ENCODE measurements at places on chromosomes 2 and 18. TPM values are rescaled to one million over a fixed set of nuclear protein-coding genes. Genes with fewer than 3 reads are reported as not detected.

Gene MBD5
- total RNA-seq: 26.6 TPM

Gene STPG4
- total RNA-seq: 0.31 TPM

Gene CDCA7
- 7.3 TPM for total RNA-seq

Gene ZNF892
- total RNA-seq: 3.6 TPM

Gene CHMP1B
- 83.2 TPM for total RNA-seq

Gene PRKCE
- 70.9 TPM for total RNA-seq

Gene SULT1C2
- not detected for total RNA-seq

Gene SPATA3
- total RNA-seq: not detected

Gene IL1A
- total RNA-seq: 0.32 TPM

Gene IAH1
- total RNA-seq: 35.8 TPM

Gene CYB5A
- total RNA-seq: 92.3 TPM

Gene DNAH6
- total RNA-seq: not detected

Gene MYO7B
- 0.06 TPM for total RNA-seq

Gene BARD1
- 13.0 TPM for total RNA-seq

Gene MPP4
- total RNA-seq: 4.7 TPM

Gene PSTPIP2
- 3.6 TPM for total RNA-seq

Gene KCNG2
- not detected for total RNA-seq

Gene CROCC2
- not detected for total RNA-seq

Gene SULT1C4
- 82.8 TPM for total RNA-seq

Gene GPAT2
- total RNA-seq: 11.3 TPM

Gene MROH2A
- total RNA-seq: not detected

Gene ALPG
- total RNA-seq: not detected

Gene CNDP1
- total RNA-seq: not detected

Gene HOXD13
- not detected for total RNA-seq

Gene FLACC1
- 0.49 TPM for total RNA-seq

Gene SERPINB10
- total RNA-seq: not detected

Gene WDR12
- total RNA-seq: 45.4 TPM

Gene PSMA8
- not detected for total RNA-seq

Gene RGPD3
- under 0.01 TPM for total RNA-seq

Gene SERPINB5
- total RNA-seq: not detected

Data from bladder microvascular endothelial cell (primary cell).